ENCODE measurements at places on chromosomes 4 and X.

GRCh38 chr4:114026447-114026846 lies 47.0 kb upstream of the ARSJ start:
- no peak for DNase-seq

DNA sequence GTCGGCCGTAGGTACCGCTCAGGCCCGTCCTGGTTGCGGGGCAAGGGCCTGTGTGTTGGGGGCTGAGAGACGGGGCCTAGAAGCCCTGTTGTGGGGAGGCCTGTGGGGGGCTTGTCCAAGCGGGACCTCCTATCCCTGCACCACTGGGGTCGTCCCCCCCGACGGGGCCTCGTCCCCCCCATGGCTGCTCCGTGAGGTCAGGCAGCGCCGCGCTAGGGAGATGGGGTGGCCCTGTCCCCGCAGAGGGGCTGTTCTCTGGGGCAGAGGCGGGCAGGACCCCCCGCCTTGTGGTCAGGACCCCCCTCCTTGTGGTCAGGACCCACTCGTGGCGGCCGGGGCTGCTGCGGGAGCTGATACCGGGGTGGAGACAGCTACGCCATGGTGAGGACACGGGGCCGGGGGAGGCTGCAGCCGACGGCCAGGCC lies 12.1 kb upstream of the GTPBP6 start:
- no peak for DNase-seq

DNA sequence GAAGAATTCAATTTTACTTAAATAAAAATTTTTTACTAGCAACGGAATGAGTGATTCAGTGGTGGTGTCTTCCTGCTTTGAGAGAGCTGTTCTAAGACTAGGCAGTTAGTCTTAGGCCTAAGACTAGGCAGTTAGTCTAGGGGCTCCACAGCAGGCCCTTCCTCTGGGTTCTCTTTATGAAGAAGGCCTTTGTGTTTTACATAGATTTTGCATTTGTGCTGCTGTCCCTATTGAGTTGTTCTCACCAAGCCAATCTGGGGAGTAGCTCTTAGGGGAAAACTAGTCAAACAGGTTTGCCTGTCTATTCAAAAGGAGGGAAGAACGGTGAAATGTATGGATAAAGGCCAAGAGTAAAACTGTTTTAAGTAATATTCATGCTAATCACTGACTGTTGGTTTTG lies 7.6 kb downstream of the UGT8 start:
- no peak for DNase-seq

GRCh38 chr4:48258845-48259397 lies 10.7 kb downstream of the TEC start:
- no peak for DNase-seq

DNA sequence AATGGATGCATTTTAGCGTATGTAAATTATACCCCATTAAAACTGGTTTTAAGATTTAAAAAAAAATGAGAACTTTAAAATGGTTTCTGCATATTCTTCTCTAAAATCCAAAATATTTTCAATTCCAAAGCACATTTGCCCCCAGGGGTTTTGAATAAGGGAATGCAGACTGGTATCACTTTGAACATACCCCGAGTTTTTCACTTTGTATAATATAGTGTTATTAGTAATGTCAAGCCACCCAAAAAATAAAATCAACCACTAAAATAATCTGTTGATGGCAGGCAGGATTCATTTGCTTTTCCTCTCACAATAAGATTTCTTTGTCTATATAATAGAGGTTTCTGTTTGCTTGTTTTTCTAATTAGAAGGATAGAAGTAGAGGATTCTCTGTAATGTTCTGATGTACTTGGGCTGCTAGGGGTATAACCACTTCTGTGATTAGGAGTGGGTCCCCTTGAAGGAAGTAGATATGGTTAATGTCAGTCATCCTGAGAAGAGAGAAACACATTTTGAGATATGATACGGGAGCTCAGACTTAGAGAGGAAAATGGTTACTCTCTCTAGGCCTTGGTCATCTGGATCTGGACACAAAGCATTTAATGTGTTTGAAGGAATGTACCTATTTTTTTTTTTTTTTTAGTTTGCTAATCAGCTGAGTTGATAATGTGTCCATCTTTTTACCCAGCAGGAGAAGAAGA lies 9.3 kb upstream of the LIN54 start:
- DNase-seq: no peak

- no peak for DNase-seq
Observed at GRCh38 chr4:147318586-147318985, 162.3 kb upstream of the EDNRA start.

DNA sequence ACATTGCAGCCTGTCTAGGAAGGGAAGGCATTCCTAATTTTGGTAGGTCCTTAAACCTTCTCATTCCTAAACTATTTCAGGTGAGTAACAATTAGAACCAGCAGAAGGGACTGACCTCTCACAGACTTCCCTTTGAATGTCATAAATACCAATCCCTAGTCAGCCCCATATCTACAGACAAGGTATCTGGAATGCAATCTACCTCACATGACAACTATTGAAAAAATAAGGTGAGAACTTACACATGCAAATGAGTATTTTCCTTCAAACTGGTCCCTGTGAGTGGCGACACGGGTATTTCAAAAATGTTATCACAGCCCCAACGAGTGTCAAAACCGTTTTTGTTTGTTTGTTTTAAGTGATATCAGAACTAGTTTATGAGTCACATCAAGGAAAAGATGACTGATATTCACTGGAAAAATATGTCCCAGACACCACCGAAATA lies 102.4 kb upstream of the VCX2 start:
- no peak for DNase-seq

GRCh38 chr4:1156069-1156468 lies 16.3 kb downstream of the SPON2 start:
- no peak for DNase-seq

GRCh38 chr4:5784960-5785611 lies 74.1 kb downstream of the EVC start:
- no peak for DNase-seq

DNA sequence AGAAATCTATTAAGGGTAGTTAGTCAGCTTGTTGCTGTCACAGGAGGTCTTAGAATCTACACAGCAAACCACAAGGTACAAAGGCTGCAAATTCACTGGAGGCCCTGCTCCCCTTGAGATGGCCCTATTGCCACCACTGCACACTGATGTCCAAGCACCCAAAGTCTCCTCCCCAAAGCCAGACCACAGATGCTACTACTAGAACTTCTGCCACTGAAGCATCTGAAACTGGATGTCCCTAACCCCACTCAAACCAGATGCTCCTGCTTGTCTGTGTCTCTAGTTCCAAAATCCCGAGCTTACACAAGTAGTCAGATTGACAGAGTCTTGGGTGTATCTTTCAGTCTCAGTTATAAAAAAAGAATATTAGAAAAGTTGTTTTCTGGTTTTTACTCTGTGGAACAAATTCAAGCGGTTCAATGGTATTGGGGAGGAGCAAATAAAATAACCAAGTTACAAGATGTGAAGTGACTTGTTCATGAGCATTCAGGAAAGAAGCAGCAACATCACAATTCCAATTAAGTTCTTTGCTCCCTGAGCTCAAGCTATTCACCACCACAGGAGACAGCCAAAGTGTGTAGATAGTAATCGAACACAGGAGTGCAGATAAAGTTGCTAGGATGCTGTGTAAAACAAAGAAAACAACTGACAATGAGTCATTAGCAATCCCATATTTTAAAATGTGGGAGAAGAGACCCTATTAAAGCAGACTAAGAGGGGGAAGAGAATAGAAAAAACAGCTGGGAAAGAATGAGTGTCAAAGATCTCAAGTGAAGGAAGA lies 352.3 kb downstream of the PDGFC start:
- no peak for DNase-seq

DNA sequence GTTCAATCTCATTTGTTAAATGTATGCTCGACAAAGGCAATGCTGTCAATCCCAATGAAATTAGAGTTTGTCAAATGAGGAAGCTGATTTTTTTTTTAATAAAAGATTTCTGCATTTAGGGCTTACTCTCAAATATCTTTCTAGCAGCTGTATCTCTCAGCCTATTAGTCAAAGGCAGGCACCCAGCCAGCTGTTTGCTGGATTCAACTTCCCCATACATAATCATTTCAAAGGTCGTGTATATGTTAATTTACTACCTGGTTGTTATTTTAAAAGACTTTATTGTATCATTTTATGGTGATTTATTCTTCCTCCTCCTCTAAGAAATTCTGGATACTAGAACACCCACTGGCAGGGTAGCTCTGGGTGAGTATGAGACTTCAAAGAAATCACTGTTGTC lies 27.1 kb downstream of the RAI2 start:
- no peak for DNase-seq

- no peak for DNase-seq
Observed at GRCh38 chr4:127822430-127822829, 40.3 kb downstream of the HSPA4L start.

DNA sequence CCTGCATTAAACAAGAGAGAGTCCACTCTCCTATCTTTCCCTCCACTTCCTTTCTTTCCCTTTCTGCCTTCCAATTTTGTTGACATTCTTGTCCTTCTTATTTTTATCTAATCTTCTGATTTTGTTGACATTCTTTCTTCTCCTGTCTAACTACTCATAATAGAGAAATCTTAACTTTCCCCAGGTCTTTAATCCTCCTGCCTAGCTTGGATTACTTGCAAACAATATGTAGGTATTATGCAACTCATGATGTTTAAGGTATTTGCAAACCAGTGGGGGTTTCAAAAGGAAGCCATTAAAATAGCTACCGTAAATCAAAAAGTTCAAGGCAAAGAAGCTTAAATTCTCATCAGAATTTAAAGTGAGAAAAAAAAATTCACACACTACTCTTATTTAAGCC lies 53.9 kb downstream of the PROM1 start:
- no peak for DNase-seq

DNA sequence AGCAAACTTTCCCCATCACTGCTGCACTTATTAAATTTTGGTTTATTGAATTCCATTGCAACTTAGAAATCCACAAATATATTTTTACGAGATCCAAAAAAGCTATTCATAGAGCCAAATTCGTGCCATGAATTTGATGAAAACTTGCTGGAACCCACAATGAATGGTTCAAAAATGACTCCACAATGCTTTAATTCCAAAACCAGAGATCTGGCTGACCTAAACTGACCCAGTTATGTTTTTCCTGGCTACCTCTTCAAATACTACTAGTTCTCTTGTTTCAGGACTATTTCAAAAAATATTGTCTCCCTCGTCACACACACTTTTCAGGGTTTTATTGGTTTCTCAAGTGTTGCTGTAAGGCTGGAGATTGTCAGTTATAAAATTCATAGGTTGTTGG lies 474.8 kb downstream of the PDGFC start:
- DNase-seq: no peak

DNA sequence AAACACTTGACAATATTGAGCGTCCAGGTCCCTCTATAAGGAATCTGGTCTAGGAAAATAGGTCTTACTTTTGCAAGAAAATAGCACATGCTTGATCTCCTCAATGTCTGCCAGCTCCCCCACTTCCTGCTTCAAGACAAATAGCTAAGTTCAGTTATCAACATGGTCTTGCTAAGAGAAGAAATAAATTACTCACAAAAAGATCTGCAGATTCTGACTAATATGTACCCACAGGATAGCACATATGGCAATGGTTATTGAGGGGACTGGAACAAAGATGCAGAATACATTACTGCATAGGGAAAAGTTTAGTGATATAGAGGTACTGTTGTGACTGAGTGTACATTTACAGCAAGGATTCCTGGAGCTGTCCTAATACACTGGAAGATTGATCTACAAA lies 457.5 kb upstream of the GRID2 start:
- DNase-seq: no peak

GRCh38 chr4:108762559-108763225 lies at the start of gene ETNPPL:
Gene ETNPPL, minus strand, starts transcription at chr4:108763053. Its CDS starts 155 bp downstream, at chr4:108762898.
- DNase-seq: no peak

DNA sequence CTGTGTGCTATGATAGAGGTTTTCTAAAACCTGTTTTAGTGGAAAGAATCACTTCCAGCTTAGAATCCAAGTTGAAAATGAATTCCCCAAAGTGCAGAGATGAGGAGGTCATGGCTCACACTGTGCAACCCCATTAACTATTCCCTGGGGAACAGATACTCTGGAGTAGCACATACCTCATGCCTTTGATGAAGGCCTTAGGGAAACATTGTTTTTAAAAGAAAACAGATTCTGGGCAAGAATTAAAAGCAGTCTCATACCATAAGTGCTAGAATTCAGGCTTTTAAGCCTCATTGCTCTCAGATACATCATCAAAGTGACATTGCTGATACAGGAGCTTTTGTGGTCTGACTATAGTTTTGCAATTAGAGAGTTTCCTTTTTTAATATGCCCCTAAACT lies 115.1 kb downstream of the NDST4 start:
- DNase-seq: no peak

DNA sequence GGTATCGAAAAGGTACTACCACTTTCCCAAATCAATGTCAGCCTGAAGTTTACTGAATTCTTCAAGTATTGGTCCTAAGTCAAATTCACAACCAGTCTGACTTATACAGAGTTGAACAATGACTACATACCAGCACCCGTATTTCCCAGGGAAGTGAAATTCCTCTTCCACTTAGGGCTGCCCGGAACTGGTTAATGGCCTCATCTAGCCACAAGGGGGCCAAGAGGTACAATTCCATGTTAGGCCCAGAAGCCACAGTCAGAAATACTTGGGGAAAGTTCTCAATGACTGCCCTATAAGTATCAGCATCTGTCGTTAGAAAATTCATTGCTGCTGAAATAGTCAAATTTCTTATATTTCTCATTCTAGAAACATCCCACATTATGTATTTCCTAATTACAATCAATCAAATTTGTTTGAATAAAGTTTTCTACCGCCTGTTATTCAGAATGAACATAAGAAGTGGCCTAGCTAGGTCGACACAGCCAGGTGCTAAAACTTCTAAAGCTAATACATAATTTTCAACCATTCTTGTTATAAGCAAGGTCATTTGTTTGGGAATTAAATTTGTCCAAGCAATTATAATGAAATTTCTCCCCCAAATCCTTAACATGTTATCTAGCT lies 5.6 kb upstream of the PCDH7 start:
- no peak for DNase-seq

DNA sequence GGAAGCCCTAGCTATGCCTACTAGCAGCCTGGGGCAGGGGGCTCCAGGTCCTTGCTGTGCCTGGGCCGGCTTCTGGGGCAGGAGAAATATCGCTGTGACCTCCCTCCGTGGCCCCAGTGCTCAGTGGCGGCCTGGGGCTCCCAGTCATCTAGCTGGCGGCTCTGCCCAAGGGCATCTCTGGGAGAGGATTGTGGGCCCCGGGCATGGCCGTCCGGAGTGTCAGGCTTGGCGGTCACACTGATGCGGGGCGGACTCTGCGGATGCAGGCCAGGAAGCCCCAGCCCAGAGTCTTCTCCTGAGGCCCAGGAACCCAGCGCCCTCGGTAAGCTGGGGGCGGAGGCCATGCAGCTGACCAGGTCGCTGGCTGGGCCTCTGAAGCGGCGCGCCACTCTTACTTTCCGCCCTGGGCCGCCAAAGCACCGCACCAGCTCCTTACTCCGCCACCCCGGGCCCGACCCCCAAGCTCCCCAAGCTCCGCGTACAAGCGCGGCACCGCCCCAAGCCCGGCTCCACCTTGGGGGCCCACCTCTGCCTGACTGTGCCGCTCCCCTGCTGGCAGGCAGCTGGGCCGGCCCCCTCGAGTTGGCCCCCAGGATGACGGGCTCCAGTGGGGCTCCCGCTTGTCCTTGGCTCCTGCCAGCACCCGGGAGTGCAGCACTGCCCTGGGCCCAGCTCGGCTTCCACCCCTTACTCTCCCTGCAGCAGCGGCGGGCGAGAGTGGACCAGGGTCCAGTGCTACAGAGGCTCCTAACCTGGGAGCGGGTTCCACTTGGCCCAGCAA lies 720.0 kb downstream of the PCDH18 start:
- no peak for DNase-seq

- DNase-seq: no peak
Observed at GRCh38 chrX:153336121-153336894, 2.4 kb downstream of the ZNF275 start.

All from stimulated activated CD8-positive, alpha-beta memory T cell treated with anti-CD3 and anti-CD28 coated beads, Interleukin-15, amount 100 ng/mL, for 4 hours (primary cell).